CMK (cell line): ENCODE measurements at places on chromosomes 12 and 14.

- no peak for DNase-seq
These were observed 84.8 kb downstream of the PEBP1 start for GRCh38 chr12:118220702-118221101.

GRCh38 chr12:71107936-71108335 lies 49.9 kb downstream of the TSPAN8 start:
- no peak for DNase-seq

DNA sequence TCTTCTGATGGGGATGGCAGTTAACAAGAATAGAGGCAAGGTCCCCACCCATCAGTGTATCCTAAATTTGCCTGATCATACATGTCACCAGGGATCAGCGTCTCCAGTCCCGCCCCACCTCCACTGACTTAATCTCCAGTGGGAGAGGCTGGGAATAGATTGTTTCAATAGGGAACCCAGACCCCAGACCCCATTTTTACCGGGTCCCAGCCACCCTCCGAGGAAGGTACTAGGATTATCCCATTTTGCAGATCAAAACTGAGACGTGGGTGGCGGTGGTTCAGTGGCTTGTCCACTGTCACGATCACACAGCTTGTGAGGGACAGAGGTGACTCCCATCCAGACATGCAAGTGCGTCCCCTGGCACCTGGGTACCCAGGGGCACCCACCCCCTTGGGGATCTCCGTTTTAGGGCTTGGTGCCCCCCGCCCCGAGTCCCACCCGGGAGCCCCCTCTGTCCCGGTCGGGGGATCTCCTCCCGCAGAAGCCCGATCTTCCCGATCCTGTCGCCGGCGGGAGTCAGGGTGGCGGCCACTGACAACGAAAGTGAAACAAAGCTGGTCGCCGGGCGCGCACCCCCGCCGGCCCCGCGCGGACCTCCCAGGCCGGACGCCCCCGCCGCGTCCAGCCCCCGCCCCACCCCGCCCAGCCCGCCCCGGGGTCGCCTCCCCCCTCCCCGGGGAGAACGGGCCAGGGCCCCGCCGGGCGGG lies 523 bp downstream of the WSB2 start:
- no peak for DNase-seq

GRCh38 chr14:22479776-22480464 lies 109.1 kb downstream of the DAD1 start:
- no peak for DNase-seq

GRCh38 chr12:28130625-28131598 lies 59.3 kb upstream of the CCDC91 start:
- DNase-seq = peak; percentile 51

GRCh38 chr14:96502621-96503305 lies 581 bp downstream of the PAPOLA start:
- DNase-seq = peak; percentile 52

GRCh38 chr14:101183376-101184103 lies 280.0 kb upstream of the RTL1 start:
- no peak for DNase-seq

GRCh38 chr12:89672589-89672979 lies 36.1 kb downstream of the ATP2B1 start:
- no peak for DNase-seq

DNA sequence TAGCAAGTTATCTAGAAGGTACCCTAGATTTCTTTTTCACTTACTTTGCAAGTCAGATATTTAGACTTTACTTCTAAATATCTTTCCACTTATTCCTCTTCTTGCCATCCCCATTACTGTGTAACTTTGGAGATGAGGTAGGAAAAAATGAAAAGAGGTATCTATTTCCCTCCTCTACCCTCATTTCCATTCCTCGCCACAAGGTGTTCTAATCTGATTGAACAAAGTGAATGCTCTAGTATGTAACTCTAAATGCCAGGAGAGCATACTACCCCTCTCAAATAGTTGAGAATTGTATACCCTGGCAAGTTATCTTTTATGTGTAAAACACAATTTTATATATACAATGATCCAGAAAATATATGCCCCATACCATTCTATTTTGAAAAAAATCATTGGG lies 1.7 kb upstream of the LDHB start:
- DNase-seq = no peak

DNA sequence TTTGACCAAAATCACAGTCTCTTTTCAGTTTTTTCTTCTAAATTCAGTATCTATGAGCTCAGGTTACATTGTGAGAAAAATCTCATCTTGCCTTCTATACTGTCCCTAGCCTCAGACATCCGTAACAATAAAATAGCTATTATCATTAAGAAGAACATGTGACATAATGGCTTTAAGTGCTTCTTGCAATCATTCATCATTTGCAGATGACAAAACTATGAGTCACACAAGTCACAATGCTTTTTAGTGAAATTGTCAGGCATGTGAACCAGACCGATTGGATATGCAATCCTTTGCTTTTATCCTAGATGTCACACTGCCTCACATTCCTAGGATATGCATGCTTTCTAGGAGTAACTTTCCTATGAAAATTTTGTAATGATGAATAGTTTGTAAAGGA lies 313.1 kb downstream of the SLC6A15 start:
- DNase-seq = no peak

DNA sequence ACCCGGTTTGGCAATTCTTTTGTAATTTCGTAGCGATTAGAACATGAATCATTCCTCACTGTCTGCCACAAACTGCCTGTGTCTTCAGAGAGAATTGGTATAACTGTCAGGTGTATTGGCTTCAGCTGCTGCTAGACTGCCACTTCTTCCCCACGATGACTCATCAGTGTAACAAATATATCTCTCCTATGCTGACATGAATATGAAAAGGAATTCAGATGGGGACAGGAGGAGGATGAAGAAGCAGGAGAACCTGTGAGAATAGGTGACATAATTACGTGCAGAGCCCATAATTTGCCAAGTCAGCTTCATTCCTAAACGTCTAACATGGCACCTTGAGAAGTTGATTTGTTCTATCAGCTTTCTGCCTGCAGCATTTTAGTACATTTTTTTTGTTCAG lies 64.9 kb downstream of the FRMD6 start:
- no peak for DNase-seq

GRCh38 chr12:124608450-124608870 lies 41.0 kb upstream of the NCOR2 start:
- DNase-seq = no peak

- no peak for DNase-seq
These were observed 30.3 kb upstream of the IFNG start for GRCh38 chr12:68189821-68190242.

DNA sequence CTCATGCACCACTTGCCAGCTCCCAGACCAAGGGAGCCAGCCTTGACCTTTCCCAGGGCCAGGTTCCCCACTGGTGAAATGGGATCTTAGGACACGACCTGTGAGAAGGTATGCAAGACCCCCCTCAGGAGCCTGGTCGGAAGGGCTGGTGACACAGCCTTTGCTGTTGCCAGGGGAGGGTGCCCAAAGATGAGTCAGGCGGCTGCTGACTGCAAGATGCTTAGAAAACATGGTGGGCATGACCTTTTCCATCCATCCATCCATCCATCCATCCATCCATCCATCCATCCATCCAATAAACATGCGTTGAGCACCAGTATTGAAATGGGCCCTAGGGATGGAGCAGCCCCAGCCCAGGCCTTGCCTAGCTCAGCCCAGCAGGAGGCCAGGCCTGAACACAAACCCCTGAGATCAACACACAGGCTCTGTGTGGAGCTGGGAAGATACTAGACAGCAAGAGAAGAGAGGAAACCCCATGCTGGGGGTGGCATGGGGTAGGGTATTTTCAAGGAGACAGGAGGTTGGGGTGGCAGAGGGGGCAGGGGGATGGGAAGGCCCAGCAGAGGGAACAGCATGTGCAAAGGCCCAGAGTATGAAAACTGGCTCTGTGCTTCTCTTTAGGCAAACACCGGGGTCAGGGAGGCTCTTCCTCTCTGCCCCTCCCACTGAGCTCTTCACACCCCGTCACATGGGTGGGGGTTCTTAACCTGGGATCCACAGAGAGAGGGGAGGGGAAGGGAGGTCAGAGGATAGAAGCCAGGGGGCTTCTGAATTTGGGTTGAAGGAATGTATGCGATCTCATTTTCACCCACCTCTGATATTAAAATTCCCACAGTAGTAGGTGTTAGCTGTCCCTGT lies 26.2 kb upstream of the YY1 start:
- no peak for DNase-seq

GRCh38 chr12:23585782-23586163 lies 363.7 kb downstream of the SOX5 start:
- no peak for DNase-seq

- DNase-seq = no peak
These were observed 52.3 kb downstream of the KCNK10 start for GRCh38 chr14:88270776-88271175.

- no peak for DNase-seq
These were observed 7.5 kb downstream of the HEBP1 start for GRCh38 chr12:12992418-12993130.

GRCh38 chr12:16600525-16600924 lies 5.4 kb downstream of the LMO3 start:
- no peak for DNase-seq

- no peak for DNase-seq
These were observed 23.2 kb downstream of the NRDE2 start for GRCh38 chr14:90308561-90308960.
